ENCODE measurements at places on chromosomes 4 and X.

- DNase-seq = no peak
Observed at GRCh38 chr4:55736605-55737183, 82.9 kb upstream of the EXOC1L start.

DNA sequence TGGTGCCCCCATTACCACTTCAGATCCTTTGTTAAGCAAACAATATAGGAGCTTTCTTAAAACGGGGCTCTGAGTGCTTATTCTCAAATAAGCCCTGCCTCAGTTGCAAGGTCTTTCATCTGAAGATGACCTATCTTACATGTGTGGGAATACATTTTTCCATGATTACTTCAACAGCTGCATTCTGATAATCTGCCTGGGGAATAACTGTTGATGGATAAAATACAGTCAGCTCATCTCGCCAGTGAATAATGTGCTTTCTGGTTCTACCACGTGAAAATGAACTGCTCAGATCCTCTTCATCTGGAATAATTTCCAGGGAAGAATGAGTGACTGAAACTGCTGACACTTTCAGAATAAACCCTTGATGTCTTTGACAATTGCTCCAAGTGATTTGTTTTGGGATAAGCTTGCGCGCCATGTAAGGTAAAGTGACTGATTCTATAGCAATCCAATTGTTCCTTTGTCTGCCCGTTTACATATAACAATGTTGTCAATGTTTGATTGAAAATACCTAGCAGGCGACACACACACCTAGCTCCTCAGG is 161.3 kb downstream of the RTL9 start:
- no peak for DNase-seq

GRCh38 chrX:25023908-25024307 is 8.1 kb upstream of the ARX start:
- no peak for DNase-seq

DNA sequence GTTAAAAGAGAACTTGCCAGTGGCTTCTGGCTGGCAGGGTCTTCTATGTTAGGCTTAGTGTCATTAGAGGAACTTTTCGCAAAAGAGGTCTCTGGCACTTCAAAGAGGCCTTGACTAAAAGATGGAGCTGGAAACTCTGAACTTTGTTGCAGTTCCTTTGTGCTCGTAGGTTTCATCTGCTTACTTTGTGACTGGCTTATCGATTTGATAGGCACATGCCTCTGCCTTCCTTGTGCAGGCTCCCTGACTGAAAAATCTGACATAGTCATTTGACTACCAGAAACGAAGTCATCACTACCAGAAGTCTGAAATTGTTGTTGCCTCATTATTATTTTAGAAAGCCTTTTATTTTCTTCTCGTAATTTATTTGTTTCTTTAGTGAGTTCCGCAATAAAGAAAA is 93.9 kb upstream of the IL13RA1 start:
- no peak for DNase-seq

DNA sequence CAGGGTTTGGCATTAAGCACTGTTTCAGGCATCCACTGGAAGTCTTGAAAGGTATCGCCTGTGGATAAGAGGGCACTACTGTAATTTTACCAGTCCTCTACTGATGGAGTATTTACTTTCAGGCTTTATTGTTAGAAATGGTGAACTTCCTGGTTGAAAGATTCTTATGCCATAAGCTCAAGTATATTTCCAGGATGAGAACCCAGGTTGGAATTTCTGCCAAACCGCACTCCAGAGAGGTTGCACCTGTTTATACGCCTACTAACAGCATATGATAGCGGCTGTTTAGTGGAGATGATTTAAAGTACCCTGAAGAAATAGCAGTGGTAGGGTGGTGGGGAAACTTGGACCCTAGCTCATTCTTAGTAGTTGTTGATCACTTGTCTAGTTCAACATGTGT is 9.9 kb downstream of the FNIP2 start:
- no peak for DNase-seq

DNA sequence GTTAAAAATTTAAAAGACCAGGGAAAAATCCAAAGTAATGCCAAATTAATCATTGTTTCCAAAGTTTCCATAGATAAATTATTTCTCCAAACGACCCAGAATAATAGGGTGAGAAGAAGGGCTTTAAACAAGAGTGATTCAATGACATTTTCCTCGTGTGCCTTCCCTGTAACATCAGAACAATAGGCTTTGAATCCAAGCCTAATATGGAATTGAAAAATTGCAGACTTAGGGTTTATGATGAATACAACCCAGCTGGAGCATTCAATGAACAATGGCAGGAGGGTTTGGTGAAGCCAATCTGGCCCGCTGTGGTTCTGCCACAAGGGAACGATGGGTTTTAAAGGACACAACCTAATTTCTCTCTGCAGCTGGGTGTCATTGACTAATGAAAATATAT is 94.2 kb downstream of the CBLL2 start:
- no peak for DNase-seq

- no peak for DNase-seq
Observed at GRCh38 chr4:64158648-64159326, 250.5 kb downstream of the TECRL start.

GRCh38 chr4:15776871-15777648 is 1.1 kb upstream of the CD38 start:
- DNase-seq = no peak

GRCh38 chr4:6264225-6264540 is 5.5 kb upstream of the WFS1 start:
- no peak for DNase-seq

GRCh38 chr4:121034017-121034416 is 38.3 kb downstream of the NDNF start:
- DNase-seq = no peak

GRCh38 chrX:20527558-20528011 is 260.9 kb upstream of the RPS6KA3 start:
- DNase-seq = no peak

DNA sequence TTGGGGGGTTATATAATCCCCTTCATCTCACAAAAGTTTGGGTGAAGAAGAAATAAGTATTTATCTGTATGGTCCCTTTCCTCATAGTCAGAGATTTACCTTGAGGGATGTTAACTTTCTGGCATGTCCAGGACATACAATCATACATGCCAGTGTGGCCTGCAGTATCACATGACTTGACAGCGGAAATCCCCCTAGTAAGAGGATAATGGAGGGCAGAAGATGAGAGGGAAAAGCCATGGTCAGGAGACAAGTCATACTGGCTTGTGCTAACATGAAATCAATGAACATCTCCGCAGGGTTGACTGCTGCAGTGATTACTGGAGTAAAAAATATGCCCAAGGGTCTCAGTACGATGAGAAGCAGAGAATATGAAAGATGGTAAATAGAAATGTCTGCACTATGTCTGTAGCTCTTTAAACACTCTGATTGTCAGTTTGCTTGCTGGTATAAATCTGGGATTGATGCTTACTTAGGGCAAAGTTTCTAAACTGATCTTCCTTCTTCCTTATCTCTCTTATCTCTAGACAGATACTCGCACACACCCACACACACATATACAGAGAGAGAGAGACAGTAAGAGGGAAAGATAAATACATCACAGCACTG is 1385.6 kb upstream of the ADGRL3 start:
- DNase-seq = no peak

DNA sequence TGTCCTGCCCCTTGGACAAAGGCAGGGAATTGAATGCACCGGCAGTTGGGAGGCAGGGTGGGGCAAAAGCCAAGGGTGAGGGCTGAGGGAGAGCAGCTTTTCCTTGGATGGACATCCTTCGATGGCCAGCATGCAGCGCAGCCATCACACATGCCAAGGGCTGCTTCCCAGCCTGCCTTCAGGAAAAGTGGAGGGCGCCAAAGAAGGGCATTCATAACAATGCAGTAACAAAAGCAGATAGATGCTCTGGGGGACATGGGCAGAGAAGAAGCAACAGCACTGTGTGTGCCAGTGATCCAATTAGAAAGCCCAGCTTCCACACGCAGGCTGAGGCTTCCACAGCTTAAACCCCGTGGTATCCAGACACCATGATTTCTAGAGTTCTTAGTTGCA is 71.5 kb downstream of the TSPAN5 start:
- no peak for DNase-seq

- DNase-seq = no peak
Observed at GRCh38 chr4:36285784-36286480, 4.5 kb downstream of the DTHD1 start.

- no peak for DNase-seq
Observed at GRCh38 chr4:20506827-20507226, 193.4 kb upstream of the PACRGL start.

DNA sequence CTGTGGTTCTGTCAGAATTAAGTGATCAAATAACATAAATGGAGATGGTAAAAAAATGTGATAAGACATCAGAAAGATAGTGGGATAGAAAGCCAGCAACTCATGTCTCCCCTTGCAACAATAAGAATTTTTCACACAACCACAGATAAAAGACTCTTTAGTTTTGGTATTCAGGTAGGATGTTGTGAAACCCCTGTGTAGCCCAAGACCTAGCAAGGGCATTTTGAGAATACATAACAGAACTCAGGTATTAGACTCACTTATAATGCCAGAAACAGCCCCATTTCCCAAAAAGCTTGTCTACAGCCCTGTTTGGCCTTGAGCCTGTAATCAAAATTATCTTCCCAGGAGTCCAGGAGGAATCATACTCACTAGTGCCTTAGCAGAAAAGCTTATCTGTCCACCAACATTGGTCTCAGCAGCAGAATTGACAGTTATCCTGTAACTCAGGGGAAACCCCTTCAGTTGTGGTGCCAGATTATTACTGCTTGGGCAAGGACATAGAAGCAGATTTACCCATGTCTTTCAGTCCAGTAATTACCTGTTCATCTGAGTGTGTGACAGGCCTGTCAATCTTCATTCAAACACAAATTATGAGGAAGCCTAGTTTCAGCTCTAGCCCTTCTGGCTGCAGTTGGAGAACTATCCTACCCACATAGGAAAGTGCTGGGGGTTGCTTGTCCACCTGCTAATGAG is 41.0 kb upstream of the UGT2B17 start:
- no peak for DNase-seq

GRCh38 chrX:153933748-153934147 is 1.1 kb downstream of the NAA10 start:
- no peak for DNase-seq

- no peak for DNase-seq
Observed at GRCh38 chrX:100407147-100407783, 2.8 kb downstream of the PCDH19 start.

- no peak for DNase-seq
Observed at GRCh38 chrX:8192276-8192675, 21.2 kb upstream of the VCX2 start.

GRCh38 chrX:29241809-29242208 is 654.6 kb downstream of the IL1RAPL1 start:
- no peak for DNase-seq

DNA sequence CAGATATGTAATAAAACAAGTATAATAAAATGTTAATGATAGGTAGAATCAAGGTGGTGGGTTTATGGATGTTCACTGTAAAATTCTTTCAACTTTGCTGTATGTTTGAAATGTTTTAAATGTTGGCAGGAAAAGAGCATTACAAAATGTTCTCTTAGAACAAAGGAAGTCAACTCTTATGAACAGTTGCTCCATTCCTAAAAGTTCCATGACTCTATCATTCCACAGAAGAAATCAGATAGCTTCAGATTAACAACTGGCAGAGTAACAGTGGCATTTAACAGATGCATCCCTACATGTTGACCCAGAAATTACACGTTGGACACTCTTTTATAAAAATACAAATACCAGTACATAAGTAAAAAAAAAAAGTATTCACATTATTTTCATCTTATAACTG is 2023.7 kb downstream of the ARAP2 start:
- no peak for DNase-seq

GRCh38 chr4:145920205-145920604 is 18.4 kb downstream of the ZNF827 start:
- no peak for DNase-seq

- no peak for DNase-seq
Observed at GRCh38 chr4:38943343-38943742, 75.7 kb downstream of the FAM114A1 start.

GRCh38 chr4:155578219-155578618 is 88.4 kb upstream of the GUCY1A1 start:
- no peak for DNase-seq

DNA sequence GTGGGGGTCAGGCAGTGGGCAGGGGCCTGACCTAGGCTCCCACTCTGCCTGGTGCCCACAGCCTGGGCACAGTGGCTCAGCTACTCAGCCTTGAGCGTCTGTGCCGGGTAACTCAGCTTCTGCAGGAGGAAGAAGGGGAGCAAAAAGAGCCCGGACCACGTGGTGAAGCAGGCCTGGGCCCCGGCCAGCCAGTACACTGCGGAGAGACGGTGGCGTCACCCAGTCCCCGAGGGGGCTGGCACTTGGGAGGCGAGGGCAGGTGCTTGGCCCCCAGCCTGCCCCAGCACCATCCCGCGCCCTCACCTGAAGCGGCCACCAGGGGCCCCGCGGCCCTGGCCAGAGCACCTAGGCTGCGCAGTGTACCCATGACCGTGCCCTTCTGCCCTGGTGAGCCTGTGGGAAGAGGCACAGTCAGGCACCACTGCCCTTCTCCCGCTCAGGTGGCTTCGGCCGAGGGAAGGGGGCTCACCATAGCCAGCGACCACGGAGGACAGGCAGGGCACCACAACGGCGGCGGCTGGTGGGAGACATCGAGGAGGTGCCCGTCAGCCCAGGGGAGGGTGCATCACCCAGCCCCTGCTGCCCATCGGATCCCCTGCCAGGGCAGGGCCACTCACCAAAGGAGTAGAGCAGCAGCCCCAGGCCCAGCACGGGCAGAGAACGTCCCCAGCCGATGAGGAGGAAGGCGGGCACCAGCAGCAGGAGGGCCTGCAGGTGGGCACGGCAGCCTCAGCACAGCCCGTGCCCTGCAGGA is 32.3 kb downstream of the NOP14 start:
- DNase-seq = no peak

GRCh38 chr4:40454816-40455215 is 119.7 kb downstream of the CHRNA9 start:
- DNase-seq = no peak

- no peak for DNase-seq
Observed at GRCh38 chr4:27248829-27249228, 388.2 kb downstream of the STIM2 start.

GRCh38 chr4:145003675-145004074 is 94.3 kb downstream of the ANAPC10 start:
- no peak for DNase-seq

- no peak for DNase-seq
Observed at GRCh38 chr4:1492651-1493539, 86.7 kb upstream of the NKX1-1 start.

Measured in stimulated activated CD8-positive, alpha-beta memory T cell treated with anti-CD3 and anti-CD28 coated beads, Interleukin-4, amount 100 ng/mL, for 4 hours (primary cell).